Colonic mucosa (tissue), 4 donors: ENCODE measurements at places on chromosomes 1 and 21.

GRCh38 chr1:22741118-22741517 lies 30.5 kb downstream of the EPHB2 start:
- DNase-seq = no peak

- DNase-seq = peak; percentile 9
Measured at GRCh38 chr1:182587666-182588499, 1.2 kb downstream of the RNASEL start.

DNA sequence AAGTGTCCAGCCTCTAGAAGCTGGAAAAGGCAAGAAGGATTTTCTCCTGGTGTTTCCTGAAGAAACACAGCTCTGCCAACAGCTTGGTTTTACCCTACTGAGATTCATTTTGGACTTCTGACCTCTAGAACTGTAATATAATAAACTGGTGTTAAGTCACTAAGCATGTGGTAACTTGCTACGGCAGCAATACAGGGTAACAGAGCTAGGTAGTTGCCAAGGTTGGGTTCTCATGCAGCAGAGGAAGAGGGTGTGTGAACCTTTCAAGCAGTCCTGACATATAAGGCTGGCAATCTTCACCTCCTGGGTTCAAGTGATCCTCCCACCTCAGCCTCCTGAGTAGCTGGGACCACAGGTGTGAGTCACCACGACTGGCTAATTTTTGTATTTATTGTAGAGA lies 36.0 kb downstream of the GNG4 start:
- peak; percentile 35 for DNase-seq

GRCh38 chr1:109789551-109790180 lies 25.9 kb upstream of the EPS8L3 start:
- DNase-seq = peak; percentile 16

DNA sequence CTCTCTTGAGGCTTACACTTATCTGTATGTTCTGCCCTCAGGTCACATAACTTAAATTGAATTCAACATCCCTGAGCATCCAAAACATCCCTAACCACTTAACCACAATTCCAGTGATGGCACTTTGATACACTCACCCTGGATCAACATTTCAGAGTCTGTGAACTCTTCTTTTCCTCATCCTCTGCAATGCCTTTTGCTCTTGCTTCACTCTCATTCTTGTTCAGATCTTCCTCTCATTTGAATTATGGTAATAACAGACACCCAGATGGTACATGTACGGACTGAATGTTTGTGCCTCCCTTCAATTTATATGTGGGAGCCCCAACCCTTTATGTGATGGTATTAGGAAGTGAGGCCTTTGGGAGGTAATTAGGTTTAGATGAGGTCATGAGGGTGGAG lies 33.4 kb downstream of the PTGER3 start:
- no peak for DNase-seq

GRCh38 chr1:236247286-236247685 lies 34.5 kb downstream of the ERO1B start:
- DNase-seq = no peak

DNA sequence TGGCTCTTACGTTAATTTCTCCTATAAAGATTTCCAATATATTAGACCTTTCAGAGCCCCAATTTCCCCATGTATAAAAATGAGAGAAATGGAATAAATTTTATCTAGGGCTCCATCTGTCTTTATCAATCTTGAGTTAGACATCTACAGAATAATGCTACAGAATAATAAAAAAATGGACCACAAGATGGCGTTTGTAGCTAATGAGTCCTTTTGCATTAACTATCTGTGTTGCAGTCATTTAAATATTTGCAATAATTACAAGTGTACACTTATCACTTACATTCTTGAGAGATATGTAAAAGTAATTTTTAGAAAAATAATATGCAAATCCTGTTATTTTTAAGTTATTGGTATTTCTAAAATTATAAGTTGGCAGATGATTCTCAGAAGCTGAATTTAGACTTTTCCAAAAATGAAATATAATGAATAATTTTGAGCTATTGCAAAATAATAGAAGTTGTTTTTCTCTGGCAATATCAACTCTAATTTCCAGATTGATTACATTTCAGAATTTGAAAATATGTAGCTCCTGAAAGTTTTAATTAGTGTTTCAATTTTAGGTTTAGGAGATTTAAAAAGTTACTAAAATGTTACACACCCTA lies 87.7 kb downstream of the SNX7 start:
- DNase-seq = no peak

- no peak for DNase-seq
Measured at GRCh38 chr1:51282605-51283004, 46.5 kb downstream of the RNF11 start.

GRCh38 chr1:236235116-236235515 lies 46.6 kb downstream of the ERO1B start:
- no peak for DNase-seq

GRCh38 chr1:210232511-210233215 lies at the start of gene SERTAD4:
TSS of gene SERTAD4 (plus strand) at chr1:210232796. CDS start at chr1:210237961, 5,165 bp downstream.
- peak; percentile 54 for DNase-seq

DNA sequence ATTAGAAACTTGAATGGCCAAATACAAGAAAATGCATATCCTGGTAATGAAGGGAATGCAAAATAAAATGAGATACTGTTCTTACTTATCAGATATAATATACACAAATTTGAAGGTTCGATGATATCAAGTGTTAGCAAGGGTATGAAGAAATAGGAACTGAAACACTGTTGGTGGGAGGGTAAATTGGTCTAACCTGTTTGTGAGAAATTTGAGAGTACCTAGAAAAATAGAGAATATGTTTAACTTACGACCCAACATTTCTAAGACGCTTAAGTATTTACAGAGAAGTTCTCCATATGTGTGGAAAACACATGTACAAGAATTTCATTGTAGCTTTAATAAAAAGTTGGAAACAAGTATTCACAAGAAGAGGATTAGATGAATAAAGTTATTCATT lies 25.9 kb downstream of the ATG4C start:
- DNase-seq = no peak

DNA sequence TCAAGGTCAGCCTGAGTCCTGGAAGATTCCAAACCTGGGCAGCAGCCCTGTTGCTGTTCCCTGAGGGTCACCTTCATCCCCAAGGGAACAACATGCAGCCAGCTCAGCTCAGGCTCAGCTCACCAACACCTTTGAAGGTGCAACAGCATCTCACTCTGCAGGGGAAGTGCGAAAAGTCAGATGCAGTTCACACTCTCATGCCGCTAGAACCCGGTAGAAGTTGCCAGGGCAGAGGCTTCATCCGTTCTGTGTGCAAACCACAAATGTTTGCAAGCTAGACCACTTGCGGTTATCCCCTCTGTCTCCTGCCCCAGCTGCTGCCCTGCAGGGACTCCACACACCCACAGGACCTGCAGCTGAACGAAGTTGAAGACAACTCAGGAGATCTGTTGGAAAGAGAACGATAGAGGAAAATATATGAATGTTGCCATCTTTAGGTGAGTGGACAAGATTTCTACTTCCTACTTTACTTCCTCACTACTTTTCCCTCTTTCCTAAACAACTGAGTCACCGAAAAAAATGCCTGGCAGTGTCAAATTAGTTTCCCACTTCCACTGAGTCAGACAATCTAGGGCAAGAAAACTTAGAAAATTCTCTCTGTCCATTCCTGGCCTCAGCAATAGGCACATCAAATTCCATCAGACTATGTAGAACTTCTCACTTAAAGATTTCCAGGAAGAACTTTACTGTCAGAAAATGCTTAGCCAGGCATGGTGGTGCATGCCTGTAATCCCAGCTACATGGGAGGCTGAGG lies 1.8 kb upstream of the FCRL6 start:
- DNase-seq = no peak

DNA sequence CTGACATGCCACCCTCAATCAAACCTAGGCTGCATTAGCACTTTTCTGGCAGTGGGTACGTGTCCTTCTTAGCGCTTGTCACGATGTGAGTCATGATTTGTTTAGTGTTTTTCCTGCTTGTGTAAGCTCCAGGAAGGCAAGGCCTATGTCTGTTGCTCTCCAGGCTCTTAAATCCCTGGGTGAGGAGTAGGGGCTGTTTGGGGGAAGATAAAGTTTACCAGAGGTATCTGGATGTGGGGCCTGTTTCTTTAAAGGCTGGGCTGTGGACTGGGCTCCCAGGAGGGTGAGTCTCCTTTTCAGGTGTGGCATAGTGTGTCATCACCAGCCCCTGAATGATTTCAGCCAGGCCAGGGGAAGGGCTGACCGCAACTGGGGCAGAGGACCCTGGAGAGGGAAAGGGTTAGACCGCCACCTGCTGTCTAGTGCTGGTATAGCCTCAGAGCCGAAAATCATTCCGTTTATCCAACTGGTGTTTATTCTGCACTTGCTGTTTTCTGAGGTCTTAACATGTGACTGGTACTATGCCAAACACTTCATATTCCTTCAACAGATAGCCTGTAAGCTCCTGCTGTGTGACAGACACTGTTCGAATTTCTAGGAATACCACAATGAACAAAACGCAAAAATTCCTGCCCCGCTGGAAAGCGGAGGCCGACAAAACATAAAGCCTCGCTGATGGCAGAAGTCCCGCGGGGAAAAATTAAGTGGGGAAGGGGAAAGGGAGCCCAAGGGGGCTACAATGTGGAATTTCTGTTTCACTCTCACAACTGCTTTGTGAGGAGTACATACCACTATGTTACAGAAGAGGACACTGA lies 9.7 kb downstream of the SERINC2 start:
- peak; percentile 84 for DNase-seq

DNA sequence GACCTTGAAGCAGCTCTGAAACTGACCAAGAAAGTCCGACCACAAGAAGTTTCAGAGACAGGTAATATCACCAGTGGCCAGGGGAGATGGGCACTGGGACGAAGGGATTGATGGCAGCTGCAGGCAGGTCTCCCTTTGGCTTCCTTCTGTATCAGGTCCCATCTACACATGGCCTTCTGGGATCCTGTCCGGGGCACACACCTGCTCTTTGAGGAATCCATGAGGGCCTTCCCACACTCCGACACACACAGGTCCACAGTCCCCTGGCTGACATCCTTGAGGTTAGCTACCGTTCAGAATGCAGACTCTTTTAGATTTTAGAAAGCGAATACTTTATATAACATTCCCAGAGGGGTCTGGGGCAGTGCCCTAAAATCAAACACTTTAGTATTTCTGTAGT lies 26.5 kb upstream of the TMEM125 start:
- no peak for DNase-seq

DNA sequence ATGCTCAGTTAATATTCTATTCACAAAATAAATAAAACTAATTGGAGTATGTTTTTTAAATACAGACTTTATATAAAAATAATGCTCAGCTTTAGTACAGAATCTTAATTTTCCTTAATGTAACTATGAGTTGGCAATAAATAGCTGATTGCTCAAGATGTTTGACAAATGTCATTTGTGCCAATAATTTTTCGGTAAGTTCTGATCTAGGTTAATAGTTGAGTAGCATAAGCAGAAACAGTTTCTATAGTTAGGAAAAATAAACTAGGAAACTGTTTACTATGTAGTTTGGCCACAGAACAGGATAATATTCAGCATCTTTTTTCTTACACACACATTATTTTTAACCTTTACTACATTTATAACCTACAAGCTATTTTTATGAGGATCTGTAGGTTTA lies 40.3 kb downstream of the KCTD3 start:
- no peak for DNase-seq

GRCh38 chr1:150484861-150485260 lies 2.4 kb upstream of the TARS2 start:
- DNase-seq = no peak

GRCh38 chr1:7956218-7957032 lies 5.1 kb upstream of the PARK7 start:
- no peak for DNase-seq

DNA sequence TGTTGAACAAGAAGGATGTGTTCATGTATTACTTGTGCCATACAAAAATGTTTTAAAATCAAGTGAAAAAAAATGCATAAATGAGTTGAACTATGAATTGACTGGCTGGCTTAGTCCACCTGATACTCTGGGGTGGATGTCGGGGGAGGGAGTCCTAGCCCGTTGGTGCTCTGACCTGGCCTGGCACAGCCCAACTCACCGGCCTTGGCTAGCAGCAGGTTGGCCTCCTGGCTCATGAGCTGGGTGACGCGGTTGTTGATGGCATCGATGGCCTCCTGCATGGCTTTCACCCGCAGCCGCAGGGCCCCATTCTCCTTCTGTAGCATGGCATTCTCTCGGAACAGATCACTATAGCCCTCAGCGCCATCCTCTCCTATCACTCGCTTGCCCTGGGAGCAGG lies 21.6 kb downstream of the KIF21B start:
- no peak for DNase-seq

DNA sequence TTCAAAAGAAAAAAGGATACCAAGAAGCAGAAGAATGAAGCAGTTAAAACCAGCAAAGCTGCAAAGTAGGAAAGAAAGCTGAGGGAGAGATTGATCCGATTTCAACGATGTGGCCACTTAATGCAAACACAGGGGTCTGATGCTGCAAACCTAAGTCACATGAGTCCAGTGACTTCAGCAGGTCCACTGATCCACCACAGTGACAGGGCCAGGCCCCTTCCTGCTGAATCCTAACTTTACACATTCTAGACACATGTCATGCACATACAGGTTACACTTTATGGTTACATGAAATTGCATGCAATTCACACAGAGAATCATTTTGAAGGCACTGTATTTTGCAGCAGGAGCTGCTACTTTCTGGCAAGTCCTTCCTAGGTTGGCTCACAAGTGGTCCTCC lies 59.0 kb upstream of the LBR start:
- no peak for DNase-seq

- no peak for DNase-seq
Measured at GRCh38 chr1:25786887-25787759, 12.9 kb upstream of the SELENON start.

GRCh38 chr1:108049178-108049819 lies 84.3 kb upstream of the VAV3 start:
- DNase-seq = no peak

DNA sequence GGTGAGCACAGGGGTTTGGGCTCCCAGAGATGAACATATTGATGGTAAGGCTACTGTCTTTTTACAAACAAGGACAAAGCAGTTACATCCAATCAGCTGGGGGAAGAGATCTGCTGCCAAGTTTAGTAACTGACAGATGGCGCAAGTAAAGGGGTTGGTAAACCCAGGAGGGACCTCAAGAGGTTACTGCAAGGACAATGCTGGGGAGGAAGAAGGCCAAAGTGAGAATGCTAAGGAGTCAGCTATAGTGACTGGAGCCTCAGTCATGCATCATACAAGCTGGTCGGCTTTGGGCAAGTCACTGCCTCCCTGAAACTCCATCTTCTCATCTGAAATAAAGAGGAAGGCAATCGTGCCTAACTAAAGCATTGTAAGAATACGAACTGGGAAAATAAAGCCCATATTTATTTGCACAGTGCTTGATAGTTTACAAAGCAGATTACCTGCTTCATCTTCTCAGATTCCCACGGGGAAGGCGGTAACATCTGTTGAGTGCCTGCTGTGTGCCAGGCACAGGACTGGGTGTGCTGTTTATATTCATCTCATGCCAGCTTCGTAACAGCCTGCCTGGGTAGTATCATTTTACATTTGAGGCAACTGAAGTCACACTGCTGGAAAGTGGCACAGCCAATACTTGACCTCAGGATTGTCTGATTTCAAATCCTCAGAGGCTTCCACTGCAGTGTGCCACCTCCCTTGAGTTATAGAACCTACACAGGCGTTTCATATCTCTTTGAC lies 114.8 kb downstream of the BEND5 start:
- DNase-seq = no peak
